Activated naive CD4-positive, alpha-beta T cell treated with anti-CD3 and anti-CD28 coated beads, Interleukin-2, amount 10 ng/mL, durations not matched to agents 7 days and 5 days (primary cell): ENCODE measurements at places on chromosomes 6 and 20.
A peak's percentile ranks its signal among the peaks of the same experiment; 100 is the strongest.

DNA sequence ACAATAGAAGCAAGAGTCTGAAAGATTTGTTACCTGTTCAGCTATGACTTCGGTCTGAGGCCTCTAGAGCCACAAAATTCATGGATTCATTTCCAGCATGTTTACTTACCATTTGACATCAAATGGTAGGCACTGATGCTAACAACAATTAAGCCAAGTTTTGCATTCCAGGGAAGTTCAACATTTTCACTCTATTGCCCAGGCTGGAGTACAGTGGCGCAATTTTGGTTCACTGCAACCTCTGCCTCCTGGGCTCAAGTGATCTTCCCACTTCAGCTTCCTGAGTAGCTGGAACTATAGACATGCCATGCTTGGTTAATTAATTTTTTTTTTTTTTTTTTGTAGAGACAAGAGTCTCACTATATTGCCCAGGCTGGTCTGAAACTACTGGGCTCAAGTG is 114.1 kb upstream of the SGK1 start:
- no peak overlapping the region for H3K27ac ChIP-seq
- H3K27me3 ChIP-seq, result no peaks in the 10 kb centered on the region
- no peak for DNase-seq
- peaks cover 26% of the 10 kb centered on the region for H3K4me1 ChIP-seq
- no peak overlapping the region for H3K4me3 ChIP-seq

DNA sequence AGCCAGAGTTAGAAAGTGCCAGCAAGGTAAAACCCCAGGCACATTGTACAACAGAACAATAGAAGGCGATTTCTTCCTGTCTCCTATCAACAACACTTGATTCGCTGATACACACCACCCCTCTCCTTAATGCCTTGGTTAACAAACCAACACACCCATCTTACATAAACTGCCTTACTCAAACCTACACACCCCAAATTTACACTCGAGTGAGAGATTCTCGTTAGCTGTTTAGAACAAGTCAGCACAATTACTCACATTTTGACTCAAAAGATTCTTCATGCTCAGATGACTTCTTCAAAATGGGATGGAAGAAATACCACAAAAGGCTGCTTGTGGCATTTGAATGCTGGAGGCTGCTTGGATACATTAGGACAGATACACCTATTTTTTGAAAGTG is 80.0 kb upstream of the FOXQ1 start:
- no peaks in the 10 kb centered on the region for H3K4me1 ChIP-seq
- no peak overlapping the region for H3K27ac ChIP-seq
- no peaks in the 10 kb centered on the region for H3K36me3 ChIP-seq
- DNase-seq, result no peak
- H3K4me3 ChIP-seq, result no peak overlapping the region

GRCh38 chr6:35213824-35214756 is at the start of gene SCUBE3:
Gene SCUBE3, plus strand, starts transcription at chr6:35213956. Its CDS starts 463 bp downstream, at chr6:35214419.
- H3K27me3 ChIP-seq, result peaks cover 100% of the 10 kb centered on the region
- H3K4me3 ChIP-seq, result peak within 1 kb of the TSS; percentile 53
- H3K4me1 ChIP-seq, result peaks cover 11% of the 10 kb centered on the region

DNA sequence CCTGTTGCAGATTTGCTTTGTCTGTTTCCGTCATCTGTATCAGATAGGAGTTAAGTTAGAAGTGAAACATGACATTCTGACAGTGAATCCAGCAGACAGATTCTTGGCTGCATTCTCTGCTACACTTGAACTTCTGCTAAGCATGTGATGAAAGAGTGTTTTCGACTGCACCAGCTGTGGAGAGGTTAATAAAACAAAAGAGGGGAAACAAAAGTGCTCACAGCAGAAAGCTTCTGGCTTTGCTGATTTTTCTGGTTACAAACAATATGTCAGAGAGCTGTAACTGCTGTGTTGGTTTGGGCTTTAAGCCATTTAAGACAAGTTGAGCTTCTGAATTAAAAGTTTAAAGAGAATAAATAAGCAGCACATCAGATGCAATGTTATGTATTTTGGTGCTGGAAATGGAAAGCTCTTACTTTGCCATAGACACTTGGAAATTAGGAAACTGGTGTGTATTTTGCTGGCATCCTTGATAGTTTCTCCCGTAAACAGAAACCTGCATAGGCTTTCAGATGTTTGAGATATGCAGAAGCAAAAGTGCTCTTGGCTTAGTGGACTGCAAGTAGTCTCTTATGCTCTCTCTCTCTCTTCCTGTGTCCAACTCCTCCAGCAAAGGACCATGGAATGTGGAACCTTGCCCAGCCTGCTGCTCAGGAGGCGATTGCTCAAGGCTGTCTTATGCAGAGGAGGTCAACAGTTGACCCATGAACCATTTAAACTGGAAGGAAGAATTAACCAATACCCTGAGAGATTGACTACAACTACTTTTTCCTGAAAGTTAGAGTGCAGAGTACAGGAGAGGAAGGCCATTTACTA is 104.9 kb downstream of the RPS12 start:
- H3K27ac ChIP-seq, result no peak overlapping the region
- peaks cover 7% of the 10 kb centered on the region for H3K27me3 ChIP-seq
- no peak for DNase-seq
- H3K4me1 ChIP-seq, result no peaks in the 10 kb centered on the region

DNA sequence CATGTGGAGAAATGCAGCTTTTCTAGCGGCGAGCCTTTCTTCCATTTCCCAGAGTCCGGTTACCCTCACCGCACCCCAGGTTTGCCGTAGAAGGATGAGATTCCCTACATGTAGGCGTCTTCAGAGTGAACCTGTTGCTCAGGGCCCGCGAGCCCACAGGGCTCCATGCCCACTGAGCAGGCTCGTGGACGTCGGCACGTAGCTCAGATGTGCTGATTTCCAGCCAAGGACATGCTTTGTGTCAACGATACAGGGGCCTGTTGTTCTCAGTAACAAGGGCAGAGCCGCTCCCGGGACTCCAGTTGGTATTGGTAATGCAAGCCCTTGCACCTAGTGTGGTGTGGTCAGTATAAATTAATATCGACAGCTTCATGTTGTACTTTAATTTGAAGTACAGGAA is 159.6 kb downstream of the MTHFD1L start:
- H3K27ac ChIP-seq, result no peak overlapping the region
- no peaks in the 10 kb centered on the region for H3K27me3 ChIP-seq
- peaks cover 6% of the 10 kb centered on the region for H3K4me1 ChIP-seq
- no peak overlapping the region for H3K4me3 ChIP-seq
- DNase-seq, result no peak
- peaks cover 22% of the 10 kb centered on the region for H3K36me3 ChIP-seq

DNA sequence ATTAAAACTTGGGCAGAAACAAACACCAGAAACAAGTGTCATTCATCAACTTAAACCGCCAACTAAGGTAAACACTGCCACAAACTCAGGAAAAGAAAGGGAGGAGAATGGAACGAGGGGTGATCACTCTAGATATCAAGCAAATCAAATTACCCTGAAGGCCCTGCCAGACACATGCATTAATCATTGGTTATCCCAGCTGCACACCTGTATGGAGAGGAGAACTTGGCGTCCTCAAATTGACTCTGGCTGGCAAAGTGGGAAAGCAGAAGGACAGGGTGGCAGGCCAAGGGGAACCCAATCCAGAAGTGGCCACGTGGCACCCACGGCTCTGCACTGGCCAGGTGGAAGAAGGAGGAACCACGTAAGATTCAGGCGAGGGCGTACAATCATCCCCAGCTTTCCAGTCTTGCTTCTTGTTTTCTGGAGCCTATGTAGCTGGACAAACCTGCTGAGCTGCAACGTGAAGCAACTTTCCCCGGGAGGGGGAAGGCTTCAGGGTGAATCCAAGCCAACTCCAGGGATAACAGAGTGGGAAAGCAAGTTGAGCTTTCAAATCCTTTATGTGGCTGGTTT is 156.2 kb upstream of the JARID2 start:
- H3K27me3 ChIP-seq, result peaks cover 5% of the 10 kb centered on the region
- H3K36me3 ChIP-seq, result no peaks in the 10 kb centered on the region
- no peak overlapping the region for H3K4me3 ChIP-seq
- no peaks in the 10 kb centered on the region for H3K4me1 ChIP-seq

- H3K4me1 ChIP-seq, result peaks cover 2% of the 10 kb centered on the region
- H3K27me3 ChIP-seq, result peaks cover 8% of the 10 kb centered on the region
- DNase-seq, result no peak
- no peak overlapping the region for H3K27ac ChIP-seq
- no peaks in the 10 kb centered on the region for H3K36me3 ChIP-seq
- H3K4me3 ChIP-seq, result no peak overlapping the region
Observed at GRCh38 chr6:109397020-109397419, 14.8 kb upstream of the CD164 start.

DNA sequence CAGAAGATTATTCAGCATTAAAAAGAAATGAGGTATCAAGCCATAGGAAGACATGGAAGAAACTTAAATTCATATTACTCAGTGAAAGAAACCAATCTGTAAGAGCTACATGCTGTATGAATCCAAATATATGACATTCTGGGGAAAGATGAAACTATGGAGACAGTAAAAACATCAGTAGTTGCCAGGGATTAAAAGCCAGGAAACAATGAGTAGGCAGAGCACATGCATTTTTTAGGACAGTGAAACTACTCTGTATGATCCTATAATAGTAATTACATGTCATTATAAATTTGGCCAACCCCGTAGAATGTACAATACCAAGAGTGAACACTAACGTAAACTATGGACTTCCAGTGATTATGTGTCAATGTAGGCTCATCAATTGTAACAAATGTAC is 92.8 kb upstream of the RNF217 start:
- no peaks in the 10 kb centered on the region for H3K36me3 ChIP-seq
- H3K27me3 ChIP-seq, result no peaks in the 10 kb centered on the region
- no peak overlapping the region for H3K27ac ChIP-seq
- DNase-seq, result no peak
- no peaks in the 10 kb centered on the region for H3K4me1 ChIP-seq
- no peak overlapping the region for H3K4me3 ChIP-seq

- no peak for DNase-seq
- no peaks in the 10 kb centered on the region for H3K27me3 ChIP-seq
- H3K36me3 ChIP-seq, result no peaks in the 10 kb centered on the region
- H3K4me3 ChIP-seq, result no peak overlapping the region
- H3K27ac ChIP-seq, result no peak overlapping the region
- H3K4me1 ChIP-seq, result peaks cover 2% of the 10 kb centered on the region
Observed at GRCh38 chr20:45866454-45866853, 9.0 kb downstream of the ZSWIM3 start.

- H3K4me3 ChIP-seq, result no peak overlapping the region
- H3K27me3 ChIP-seq, result no peaks in the 10 kb centered on the region
- peaks cover 9% of the 10 kb centered on the region for H3K36me3 ChIP-seq
- DNase-seq, result no peak
- H3K27ac ChIP-seq, result no peak overlapping the region
- peaks cover 11% of the 10 kb centered on the region for H3K4me1 ChIP-seq
Observed at GRCh38 chr20:25321991-25322390, 68.6 kb downstream of the ABHD12 start.

- H3K27ac ChIP-seq, result no peak overlapping the region
- DNase-seq, result no peak
- no peaks in the 10 kb centered on the region for H3K4me1 ChIP-seq
- no peaks in the 10 kb centered on the region for H3K27me3 ChIP-seq
- no peaks in the 10 kb centered on the region for H3K36me3 ChIP-seq
- no peak overlapping the region for H3K4me3 ChIP-seq
Observed at GRCh38 chr6:147033267-147033666, 170.9 kb upstream of the STXBP5 start.

DNA sequence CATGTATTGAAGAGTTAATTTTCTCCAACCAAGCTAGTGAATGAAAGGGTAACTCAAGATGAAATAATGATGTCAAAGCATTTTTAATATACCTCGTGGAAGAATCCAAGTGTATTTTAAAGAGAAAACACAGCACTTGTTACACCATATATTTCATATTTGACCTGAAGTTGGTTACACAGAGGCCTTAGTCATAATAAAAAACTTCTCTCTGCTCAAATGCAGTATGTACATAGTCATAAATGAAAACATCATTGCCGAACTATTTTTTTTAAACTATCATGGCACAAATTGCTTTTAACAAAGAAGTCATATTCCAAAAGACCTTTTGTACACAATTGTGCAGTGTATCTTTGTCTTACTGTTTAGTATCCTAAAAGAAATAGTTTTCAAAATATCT is 43.0 kb downstream of the BACH2 start:
- no peak for DNase-seq
- H3K4me3 ChIP-seq, result no peak overlapping the region
- H3K27ac ChIP-seq, result no peak overlapping the region
- H3K4me1 ChIP-seq, result peaks cover 80% of the 10 kb centered on the region

DNA sequence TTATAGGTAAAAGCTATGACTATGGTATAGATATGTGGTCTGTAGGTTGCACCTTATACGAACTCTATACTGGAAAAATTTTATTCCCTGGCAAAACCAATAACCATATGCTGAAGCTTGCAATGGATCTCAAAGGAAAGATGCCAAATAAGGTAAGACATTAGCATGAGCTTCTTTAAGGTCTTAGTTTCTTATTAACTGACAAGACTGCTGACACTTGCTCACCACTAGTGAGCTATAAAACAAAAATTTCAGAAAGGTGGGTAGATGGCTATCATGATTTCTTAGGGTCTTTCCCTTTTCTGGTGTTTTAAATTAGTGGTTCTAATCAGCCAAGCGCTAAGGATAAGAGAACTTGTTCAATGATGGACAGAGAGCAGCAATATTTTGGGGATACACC is 21.9 kb downstream of the FAM217A start:
- peaks cover 29% of the 10 kb centered on the region for H3K4me1 ChIP-seq
- H3K27me3 ChIP-seq, result no peaks in the 10 kb centered on the region
- H3K4me3 ChIP-seq, result no peak overlapping the region
- H3K36me3 ChIP-seq, result peaks cover 59% of the 10 kb centered on the region
- DNase-seq, result no peak

GRCh38 chr6:169868458-169868857 is 117.0 kb downstream of the ERMARD start:
- H3K27me3 ChIP-seq, result peaks cover 3% of the 10 kb centered on the region
- H3K4me1 ChIP-seq, result peaks cover 9% of the 10 kb centered on the region
- no peak overlapping the region for H3K4me3 ChIP-seq
- no peaks in the 10 kb centered on the region for H3K36me3 ChIP-seq
- peak; percentile 79 for DNase-seq

- no peaks in the 10 kb centered on the region for H3K4me1 ChIP-seq
- DNase-seq, result no peak
- no peak overlapping the region for H3K27ac ChIP-seq
- H3K4me3 ChIP-seq, result no peak overlapping the region
- no peaks in the 10 kb centered on the region for H3K27me3 ChIP-seq
Observed at GRCh38 chr20:36246401-36246800, 10.1 kb downstream of the AAR2 start.

GRCh38 chr6:24802271-24803059 is 3.7 kb upstream of the ARMH2 start:
- DNase-seq, result no peak
- peaks cover 61% of the 10 kb centered on the region for H3K36me3 ChIP-seq
- H3K4me3 ChIP-seq, result no peak overlapping the region
- H3K27me3 ChIP-seq, result no peaks in the 10 kb centered on the region
- H3K27ac ChIP-seq, result peak overlapping the region; percentile 35
- peaks cover 15% of the 10 kb centered on the region for H3K4me1 ChIP-seq
